Activated naive CD8-positive, alpha-beta T cell treated with anti-CD3 and anti-CD28 coated beads, Interleukin-2, amount 50 U/mL, for 24 hours (primary cell): ENCODE measurements at places on chromosomes 11 and 22.

- DNase-seq: no peak
These were observed 12.1 kb upstream of the APOA1 start for GRCh38 chr11:116849486-116849885.

GRCh38 chr11:102312667-102313066 is 4.6 kb upstream of the BIRC3 start:
- no peak for DNase-seq

DNA sequence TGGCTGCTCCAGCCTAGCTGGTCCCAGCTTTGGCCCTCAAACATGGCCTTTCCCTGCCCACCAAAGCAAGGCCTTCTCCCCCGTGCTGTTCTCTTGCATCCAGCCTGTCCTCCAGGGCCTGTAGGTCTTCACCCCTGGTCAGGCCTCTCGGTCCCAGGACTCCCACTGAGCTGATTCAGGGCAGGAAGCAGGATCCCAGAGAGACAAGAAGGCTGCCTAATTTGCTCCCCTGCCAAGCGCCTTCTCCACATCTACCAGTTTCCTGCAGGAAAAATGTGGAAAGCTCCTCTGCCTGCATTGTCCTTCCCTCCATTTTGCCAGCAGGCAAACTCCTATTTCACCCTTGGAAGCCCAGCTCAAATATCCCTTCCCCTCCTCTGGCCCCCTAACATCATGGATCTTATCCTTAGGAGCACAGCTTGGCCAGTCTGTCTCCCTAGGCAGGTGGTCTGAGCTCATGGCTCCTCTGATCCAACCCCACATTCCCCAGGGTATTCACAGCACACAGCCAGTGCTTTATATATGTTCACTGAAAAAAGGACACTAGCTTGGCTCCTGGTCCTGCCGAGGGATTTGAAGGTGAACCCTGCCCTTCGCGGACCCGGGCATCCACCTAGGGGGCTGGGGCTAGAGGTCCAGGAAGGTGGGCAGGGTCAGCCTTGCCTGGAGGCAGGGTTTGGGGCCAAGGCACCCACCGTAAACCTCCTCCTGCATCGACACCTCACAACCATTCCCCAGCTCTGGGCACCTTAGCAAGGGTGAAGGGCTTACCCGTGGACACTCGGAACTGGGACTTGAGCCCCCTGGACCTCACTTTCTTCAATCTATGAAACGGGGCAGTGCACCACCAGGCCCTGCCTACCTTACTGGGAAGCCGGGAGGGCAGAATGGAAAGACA is 968 bp downstream of the RHBDD3 start:
- DNase-seq: peak; percentile 17

- DNase-seq: no peak
These were observed 22.0 kb upstream of the SYT8 start for GRCh38 chr11:1812801-1813200.
